HFFc6 (cell line): ENCODE measurements at places on chromosomes 2 and 18.

DNA sequence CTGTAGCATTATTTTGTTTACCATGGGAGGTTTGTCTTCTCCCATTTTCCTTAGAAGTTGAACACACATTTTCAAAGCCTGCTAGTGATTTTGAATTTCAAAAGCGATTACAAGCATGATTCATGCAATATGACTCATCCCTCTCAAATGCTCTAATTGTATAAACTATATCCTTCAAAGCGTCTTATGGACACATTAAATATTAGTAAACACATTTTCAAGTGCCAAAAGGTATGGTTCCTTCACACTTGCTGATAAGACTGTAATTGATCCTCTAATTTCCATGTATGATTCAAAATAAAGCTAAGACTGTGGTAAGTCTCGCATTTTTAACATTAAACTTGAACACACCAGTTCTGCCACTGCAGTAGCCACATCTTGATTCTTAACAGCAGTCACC, 512.9 kb downstream of the LRRTM4 start:
- no peaks in the 10 kb centered on the region for H3K36me3 ChIP-seq
- no peak for DNase-seq
- H3K27me3 ChIP-seq = no peaks in the 10 kb centered on the region

- H3K27me3 ChIP-seq = peaks cover 17% of the 10 kb centered on the region
- H3K4me1 ChIP-seq = peaks cover 10% of the 10 kb centered on the region
- no peak overlapping the region for H3K4me3 ChIP-seq
- H3K36me3 ChIP-seq = peaks cover 13% of the 10 kb centered on the region
- H3K27ac ChIP-seq = no peak overlapping the region
Measured at GRCh38 chr2:96521219-96521618, 15.3 kb upstream of the ARID5A start.

DNA sequence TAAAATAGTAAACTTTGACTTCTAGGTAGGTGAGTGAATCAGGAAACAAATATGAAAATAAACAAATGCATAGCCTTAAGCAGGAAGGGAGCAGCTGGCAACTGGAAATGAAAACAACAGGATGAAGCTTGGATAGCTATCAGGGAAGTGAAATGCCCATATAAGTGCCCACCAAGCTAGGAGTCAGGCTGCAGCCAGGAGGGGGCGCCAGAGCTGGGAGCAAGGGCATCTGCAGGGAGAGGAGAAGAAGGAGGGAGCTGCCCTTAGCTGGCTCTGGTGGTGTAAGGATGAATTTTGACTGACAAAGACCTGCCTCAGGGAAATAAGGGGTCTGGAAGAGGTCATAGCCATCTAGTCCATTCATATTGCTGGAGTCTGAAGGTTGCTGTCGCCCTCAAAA, 298.3 kb downstream of the TDRD15 start:
- no peaks in the 10 kb centered on the region for H3K27me3 ChIP-seq
- no peak for DNase-seq

DNA sequence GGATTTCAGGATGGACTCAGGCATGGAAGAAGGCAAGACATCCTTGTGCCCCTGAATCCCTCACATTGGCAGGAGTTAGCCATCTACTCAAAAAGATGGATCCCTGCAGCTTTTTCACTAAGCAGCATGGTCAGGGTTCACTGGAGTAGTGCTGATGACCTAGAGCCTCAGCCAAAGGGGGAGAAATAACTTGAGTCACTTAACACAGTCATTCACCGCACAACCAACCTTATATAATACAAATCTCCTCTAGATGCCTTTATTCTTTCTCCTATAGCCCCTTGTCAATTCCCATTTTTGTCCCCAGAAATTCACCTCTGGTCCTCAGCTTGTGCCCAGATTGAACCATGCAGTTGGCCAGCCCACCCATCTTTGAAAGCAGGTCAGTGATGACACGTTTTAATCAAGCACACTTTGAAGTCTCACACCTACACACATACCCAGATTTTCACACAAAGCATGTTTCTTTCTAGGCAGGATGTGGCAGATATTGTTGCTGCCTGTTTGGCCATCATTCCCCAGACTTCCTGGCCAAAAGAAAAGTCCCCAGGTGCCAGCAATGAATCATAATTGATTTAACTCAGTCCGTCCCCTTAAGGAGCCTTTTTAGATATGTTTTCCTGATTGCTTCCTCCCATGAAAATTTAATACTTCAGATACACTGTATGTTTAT, 84.2 kb downstream of the LBH start:
- no peak overlapping the region for H3K27ac ChIP-seq
- peaks cover 4% of the 10 kb centered on the region; the same call in 1 of the 2 replicates for H3K4me1 ChIP-seq
- no peak overlapping the region for H3K4me3 ChIP-seq
- H3K36me3 ChIP-seq = no peaks in the 10 kb centered on the region
